ENCODE measurements at places on chromosomes 2 and 18. TPM values are rescaled to one million over a fixed set of nuclear protein-coding genes. Genes with fewer than 3 reads are reported as not detected.

The FBXO36 gene
- total RNA-seq: 1.1 TPM

- no peak for DNase-seq
Measured at GRCh38 chr2:80592106-80592505, 287.6 kb upstream of the LRRTM1 start.

- no peak for DNase-seq
Measured at GRCh38 chr2:100394111-100394641, 23.3 kb downstream of the CHST10 start.

GRCh38 chr2:96821113-96821675 is 5.1 kb downstream of the CNNM3 start:
- no peak for DNase-seq

DNA sequence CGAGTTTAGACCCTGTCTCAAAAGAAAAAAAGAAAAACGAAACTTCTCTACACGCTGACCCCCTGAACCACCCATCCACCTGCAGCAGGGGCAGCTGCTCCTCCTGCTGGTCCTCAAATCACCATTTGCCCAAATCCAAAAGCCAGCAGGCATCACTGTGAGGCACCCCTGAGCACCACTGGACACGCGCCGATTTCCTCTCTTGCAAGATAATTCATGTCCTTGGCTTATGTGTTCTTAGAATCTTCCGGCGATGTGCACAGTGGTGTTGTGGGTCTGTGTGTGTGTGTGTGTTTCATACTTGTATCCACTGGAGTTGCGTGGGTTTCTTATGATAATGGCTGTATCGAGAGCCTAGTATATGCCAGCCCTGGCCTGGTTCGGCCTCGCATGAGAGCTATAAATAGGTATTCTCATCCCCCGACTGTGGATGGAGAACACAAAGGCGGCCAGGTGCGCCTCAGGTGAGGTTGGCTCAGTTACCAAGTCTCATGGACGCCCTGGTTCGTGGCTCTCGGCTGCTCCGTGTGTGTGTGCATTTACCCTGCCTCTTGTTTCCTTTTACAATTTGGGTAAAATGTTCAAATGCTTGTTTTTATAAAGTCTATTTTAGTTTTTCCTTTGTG is 235.5 kb downstream of the HDAC4 start:
- no peak for DNase-seq

The LRRC30 gene
- total RNA-seq: not detected

The BMPR2 gene
- 66.7 TPM for total RNA-seq

The RMDN2 gene
- 8.6 TPM for total RNA-seq

GRCh38 chr18:80145196-80145804 is 36.2 kb downstream of the ADNP2 start:
- no peak for DNase-seq

The PROKR1 gene
- total RNA-seq: 3.6 TPM

GRCh38 chr2:197198890-197199289 is 111.7 kb downstream of the ANKRD44 start:
- DNase-seq: no peak
